ENCODE measurements at places on chromosomes 13 and 19.

DNA sequence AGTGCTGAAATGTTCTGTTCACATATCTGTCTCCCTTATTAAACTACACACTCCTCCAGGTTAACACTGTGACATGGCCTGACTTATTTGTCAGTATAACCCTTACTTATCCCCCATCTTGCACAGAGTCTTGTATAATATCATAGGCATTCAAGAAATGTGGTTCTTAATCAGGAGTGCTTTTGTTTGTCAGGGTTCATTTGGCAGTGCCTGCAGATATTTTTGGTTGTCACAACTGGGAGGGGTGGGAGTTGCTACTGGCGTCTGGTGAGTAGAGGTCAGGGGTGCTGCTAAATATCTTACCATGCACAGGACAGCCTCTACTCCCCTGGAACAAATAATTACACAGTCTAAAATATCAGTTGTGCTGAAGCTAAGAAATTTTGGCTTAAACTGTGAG, 20.4 kb upstream of the OBI1 start:
- DNase-seq = no peak

GRCh38 chr19:2785244-2785997, at the start of gene THOP1:
Gene THOP1 (plus strand): TSS chr19:2785503. CDS start chr19:2785663, 160 bp downstream.
- peak; percentile 98 for DNase-seq

DNA sequence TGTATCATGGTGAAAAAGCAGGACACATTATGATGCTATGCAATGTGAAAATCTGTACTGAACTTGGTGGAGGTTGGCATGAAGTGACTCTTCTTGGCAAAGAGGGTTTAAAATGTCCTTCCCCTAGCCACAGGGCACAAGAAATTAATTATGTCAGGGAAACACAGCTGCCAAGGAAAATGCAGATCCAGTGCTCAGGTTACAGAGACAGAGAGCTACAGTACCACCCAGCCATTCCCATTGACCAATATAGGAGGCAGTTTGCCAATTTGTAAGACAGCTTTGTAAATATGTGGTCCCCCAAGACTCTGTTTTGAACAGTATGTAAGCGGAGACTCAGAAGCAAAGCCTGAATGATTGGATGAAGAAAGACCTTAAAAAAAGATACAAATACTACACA, 69.4 kb upstream of the KLF12 start:
- no peak for DNase-seq

DNA sequence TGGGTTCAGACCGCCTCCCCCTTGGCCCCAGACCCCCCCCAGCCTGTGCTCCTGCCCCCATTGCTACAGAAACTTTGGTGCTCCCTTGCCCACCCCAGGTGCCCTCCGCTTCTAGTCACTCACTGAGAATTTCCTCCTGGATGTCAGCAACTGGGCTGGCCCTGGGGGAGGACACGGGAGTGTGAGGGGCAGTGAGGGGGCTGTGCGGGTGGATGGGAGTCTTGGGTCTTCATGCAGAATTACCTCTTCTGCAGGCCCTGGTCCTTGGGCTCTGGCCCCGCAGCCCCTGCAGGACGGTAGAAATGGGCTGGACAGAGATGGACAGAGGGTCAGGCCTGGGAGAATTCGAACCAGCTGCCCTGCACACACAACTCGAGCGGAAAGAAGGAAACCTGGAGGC, 4.8 kb downstream of the LILRB5 start:
- DNase-seq = no peak

- DNase-seq = no peak
Observed at GRCh38 chr19:31784671-31785101, 435.4 kb upstream of the TSHZ3 start.

DNA sequence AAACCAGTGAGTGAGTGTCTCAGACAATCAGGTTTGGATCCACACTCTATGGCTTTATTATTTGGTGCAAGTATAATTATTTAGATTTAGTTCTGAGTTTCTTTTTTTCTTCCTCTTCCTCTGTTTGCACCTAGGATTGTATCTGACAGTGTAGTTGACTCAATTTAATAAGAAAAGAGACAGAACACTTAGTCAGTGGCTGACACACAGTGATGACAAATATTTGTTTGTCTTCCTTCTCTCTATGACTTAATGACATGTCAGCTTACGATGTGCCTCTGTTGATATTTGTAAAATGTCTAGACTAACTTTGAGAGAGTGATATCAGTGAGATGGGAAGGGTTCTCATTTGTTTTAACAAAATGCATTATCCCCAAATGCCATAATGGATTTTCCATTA, 129.5 kb upstream of the SLC10A2 start:
- DNase-seq = no peak

- no peak for DNase-seq
Observed at GRCh38 chr13:54859827-54860226, 1831.2 kb downstream of the OLFM4 start.

- peak; percentile 73 for DNase-seq
Observed at GRCh38 chr19:48970923-48971395, 5.8 kb downstream of the FTL start.

DNA sequence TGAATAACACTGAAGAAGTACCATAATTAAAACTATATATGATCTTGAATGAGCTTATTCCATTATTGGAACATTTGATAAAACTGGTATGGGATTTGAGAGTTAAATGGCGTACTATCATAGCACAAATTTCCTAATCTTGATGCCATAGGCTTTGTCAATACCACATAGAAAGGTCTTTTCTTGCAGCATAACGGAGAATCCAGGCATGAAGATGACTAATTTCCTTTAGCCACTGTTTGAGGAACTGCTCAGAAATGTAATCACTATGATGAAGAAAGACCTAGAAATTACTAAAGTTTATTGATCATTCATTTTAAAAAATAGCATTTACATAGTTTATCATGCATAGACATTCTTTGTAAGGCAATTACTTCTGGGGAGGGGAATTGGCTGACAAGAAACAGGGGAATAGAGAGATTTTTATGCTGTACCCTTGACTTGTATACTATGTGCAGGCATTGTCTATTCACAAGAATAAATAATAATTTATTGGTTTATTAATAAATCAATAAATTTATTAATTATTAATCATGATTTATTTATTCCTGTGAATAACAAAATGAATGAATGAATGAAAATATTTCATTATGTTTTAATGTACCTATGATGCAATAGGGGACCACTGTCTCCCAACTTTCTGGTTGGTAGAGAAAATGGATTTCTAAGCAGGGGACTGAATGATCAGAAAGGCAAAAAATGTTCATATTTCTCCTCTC, 2676.6 kb downstream of the PCDH9 start:
- no peak for DNase-seq

DNA sequence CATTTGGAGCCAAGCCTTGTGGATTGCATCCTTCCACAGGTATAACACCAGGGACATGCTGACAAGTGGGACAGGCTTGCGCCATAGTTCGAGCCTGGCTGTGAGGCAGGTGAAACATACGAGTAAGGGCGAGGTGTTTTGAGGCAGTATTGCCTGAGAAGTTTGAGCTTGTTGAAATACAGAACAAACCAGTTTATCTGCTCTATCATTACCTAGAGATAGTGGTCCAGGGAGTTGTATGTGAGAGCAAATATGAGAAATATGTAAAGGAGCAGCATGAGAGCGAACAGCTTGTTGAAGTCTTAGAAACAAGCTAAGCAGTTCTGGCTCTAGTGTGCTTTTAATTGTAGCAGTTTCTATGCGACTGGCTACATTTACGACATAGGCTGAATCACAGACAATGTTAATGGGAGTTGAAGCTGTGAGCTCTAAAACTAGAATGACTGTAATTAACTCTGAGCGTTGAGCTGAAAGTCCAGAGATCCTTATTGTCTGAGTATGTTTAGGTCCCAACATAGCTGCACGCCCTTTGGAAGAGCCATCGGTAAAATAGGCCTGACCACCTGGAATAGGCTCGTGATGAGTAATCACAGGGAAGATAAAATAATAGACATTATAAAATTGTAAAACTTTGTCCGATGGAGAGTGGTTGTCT, 8.2 kb downstream of the ZNF439 start:
- no peak for DNase-seq

- DNase-seq = peak; percentile 80
Observed at GRCh38 chr19:543910-544608, at the start of gene GZMM. Gene GZMM (plus strand): TSS chr19:544053. CDS start chr19:544072, 19 bp downstream.

DNA sequence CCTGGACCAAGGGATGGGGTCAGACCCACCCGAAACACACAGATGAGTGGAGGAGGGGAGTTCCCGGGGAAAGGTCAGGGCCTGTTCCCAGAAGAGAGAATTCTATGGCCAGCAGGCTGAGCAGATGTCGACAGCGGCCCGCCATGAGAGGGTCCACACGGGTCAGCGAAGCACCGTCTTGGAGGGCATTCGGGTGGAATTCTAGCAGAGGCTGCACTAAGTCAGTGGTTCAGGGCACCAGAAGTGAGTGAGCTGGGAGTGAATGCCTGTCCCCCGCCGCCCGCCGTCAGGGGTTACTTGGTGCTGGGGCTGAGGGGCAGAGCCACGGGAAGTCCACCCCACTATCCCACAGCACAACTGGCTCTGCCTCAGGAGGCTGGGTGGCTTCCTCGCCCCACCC, 96.2 kb upstream of the VSTM2B start:
- DNase-seq = no peak

DNA sequence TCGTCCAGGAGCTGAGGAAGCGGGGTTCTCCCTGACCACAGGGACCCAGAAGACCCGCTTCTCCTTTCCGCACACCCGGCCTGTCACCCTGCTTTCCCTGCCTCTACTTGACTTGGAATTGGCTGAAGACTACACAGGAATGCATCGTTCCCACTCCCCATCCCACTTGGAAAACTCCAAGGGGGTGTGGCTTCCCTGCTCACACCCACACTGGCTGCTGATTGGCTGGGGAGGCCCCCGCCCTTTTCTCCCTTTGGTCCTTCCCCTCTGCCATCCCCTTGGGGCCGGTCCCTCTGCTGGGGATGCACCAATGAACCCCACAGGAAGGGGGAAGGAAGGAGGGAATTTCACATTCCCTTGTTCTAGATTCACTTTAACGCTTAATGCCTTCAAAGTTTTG, 18.9 kb downstream of the VASP start:
- DNase-seq = no peak

DNA sequence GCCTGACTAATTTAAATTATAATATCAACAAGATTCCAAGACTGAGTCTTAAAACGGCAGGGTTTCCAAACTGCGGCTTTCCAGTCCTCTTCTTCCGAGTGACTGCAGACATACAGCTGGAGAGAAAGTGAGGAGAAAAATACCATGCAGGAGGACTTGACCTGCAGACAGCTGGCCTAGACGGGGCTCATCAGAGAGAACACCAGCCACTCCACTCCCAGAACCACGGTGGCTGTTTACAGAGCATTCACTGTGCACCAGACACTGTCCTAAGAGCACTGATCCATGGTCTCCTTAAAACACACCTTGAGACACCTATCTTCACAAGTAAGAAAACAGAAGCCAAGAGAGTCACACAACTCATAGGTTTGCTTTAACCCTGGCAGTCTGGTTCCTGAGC, 152.7 kb downstream of the MIPEP start:
- no peak for DNase-seq

- DNase-seq = no peak
Observed at GRCh38 chr13:110197471-110197870, 109.5 kb downstream of the COL4A1 start.

GRCh38 chr19:4071610-4072009, 4.9 kb upstream of the ZBTB7A start:
- DNase-seq = no peak

- no peak for DNase-seq
Observed at GRCh38 chr13:72435251-72435650, 292.2 kb downstream of the MZT1 start.

- DNase-seq = no peak
Observed at GRCh38 chr13:76828316-76828741, 57.9 kb downstream of the KCTD12 start.

- no peak for DNase-seq
Observed at GRCh38 chr19:5687360-5688198, 2.5 kb upstream of the RPL36 start.

- no peak for DNase-seq
Observed at GRCh38 chr13:113531041-113531873, 40.7 kb upstream of the DCUN1D2 start.

- DNase-seq = no peak
Observed at GRCh38 chr13:87166348-87166747, 504.8 kb upstream of the SLITRK5 start.

DNA sequence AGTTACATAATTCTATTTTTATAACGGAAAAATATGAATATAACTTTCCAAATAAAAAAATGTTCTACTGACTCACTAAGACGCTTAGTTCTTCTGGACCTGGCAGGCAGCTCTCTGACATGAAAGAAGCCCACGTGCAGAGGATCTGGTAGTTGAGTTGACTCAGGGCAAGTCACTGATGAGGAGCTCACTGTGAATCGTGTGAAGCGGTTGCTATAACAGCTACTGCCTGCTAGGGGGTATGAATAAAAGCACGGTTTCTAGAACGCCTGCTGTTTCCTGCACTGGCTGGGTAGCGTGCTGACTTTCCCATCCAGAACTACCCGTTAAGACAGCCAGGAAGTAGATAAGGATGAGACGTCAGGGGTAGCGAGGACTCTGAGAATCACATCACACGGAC, 54.7 kb upstream of the WASF3 start:
- DNase-seq = peak; percentile 2

GRCh38 chr19:10544753-10545251, 1.1 kb downstream of the ATG4D start:
- no peak for DNase-seq

DNA sequence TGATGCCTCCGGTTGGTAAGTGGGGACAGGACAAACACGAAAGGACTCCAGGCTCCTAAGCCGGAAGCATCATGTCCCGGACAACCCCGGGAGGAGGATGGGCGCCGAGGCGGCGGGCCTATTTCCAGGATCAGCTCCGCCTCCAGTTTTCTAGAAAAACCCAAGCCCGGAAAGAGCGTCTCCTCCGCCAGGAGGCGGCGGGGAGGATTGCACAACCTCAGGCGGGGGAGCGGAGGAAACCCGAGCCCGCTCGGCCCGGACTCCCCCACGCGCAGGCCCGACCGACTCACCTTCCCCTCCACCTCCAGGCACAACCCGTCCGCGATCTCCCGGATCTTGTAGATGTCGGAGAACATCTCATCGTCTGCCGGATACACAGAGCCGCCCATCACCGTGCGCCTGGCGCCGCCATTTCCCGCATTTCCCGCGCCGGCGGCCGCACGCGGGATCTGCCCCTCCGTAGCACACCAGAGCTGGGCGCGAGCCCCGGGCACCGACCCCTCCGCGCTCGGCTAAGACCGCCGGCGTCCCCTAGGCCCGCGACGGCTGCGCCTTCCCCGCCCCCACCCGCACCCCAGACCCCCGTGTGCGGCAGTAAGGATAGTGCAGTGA, 455 bp downstream of the TPT1 start:
- DNase-seq = peak; percentile 76

DNA sequence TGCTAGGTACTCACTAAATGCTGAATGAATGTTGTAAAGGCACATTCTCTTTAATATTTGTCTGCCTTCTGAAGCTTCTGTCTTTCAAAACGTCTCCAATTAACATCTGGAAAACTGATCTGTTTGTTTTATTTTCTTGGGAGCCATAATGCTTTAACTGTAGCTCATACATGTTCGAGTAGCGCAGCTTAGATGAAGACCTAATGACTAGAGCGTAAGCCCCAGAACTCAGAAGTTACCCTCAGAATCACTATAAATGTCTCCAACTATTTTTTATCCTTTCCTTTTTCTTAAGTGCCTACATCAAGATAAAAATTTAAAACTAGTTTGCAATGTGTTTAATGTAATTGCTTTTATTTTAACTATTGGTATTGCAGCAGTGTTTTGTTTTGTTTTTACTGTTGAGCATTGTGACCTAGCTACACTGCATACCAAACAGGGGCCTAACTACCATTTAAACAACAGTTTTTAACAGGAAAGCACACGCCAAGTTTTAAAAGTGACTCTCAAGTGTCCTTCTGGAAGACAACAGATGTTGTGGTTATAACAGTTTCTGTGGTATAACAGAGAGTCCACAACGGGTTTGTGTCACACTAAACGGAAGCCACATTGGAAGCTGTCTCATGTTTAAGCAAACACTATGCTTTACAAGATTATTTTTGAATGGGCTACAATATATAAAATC, 42.0 kb downstream of the MRPL57 start:
- DNase-seq = no peak
